Thymus (tissue), 14 donors: ENCODE measurements at places on chromosomes 13 and 19. TPM values are rescaled to one million over a fixed set of nuclear protein-coding genes. Genes with fewer than 3 reads are reported as not detected.

Gene ZNF540
- 7.5 TPM for polyA plus RNA-seq

Gene KASH5
- polyA plus RNA-seq, result 0.09 TPM

Gene UBE2L5
- 0.23 TPM for polyA plus RNA-seq

Gene ADM5
- polyA plus RNA-seq, result 5.5 TPM

Gene CBARP
- polyA plus RNA-seq, result 0.37 TPM

Gene KLK12
- polyA plus RNA-seq, result 3.0 TPM

Gene ZNF442
- 1.9 TPM for polyA plus RNA-seq

Gene POU2F2
- polyA plus RNA-seq, result 7.7 TPM

Gene ZNF134
- polyA plus RNA-seq, result 9.0 TPM
